ENCODE measurements at places on chromosomes 12 and 14. TPM values are rescaled to one million over a fixed set of nuclear protein-coding genes. Genes with fewer than 3 reads are reported as not detected.

KLHL33 gene
- total RNA-seq = 1.9 TPM

INHBE gene
- not detected for total RNA-seq

LALBA gene
- not detected for total RNA-seq

CPNE6 gene
- not detected for total RNA-seq

C14orf132 gene
- 35.2 TPM for total RNA-seq

Data from tongue (tissue), 3 donors.